ENCODE measurements at places on chromosomes 12 and 14.
A peak's percentile ranks its signal among the peaks of the same experiment; 100 is the strongest.

DNA sequence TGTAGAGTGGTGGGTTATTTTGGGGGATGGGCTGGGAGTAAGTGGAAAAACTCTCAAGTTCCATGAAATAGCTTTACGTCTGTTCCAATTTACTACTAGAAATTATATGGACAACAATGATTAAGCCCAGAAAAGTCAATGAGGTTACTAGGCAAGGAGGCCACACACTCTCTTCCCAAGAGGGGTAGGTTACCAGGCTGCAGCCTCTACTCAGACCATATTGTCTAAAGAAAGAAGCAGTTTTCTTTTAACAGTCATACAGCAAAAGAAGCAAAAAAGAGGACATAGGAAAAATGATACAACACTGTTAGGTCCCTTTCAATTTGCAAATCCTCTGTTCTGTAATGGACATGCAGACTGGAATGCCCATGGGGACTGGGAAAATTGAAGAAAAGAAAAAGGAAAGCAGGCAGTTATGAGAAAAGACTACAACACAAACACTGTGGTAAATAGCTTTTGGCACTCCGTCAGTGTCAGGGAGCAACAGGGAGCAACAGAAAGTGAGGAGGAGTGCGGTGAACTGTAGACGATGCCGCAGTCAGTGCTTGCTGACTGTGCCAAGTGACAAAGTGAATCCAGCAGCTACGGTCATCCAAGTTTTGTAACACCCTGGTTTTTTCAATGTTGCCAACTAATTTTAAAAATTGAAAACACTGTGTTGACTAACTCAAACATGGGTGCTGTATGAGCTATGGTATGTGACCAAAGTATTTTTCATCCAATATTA is 39.8 kb upstream of the HMGA2 start:
- H3K4me1 ChIP-seq: peaks cover 10% of the 10 kb centered on the region
- no peak overlapping the region for H3K4me3 ChIP-seq
- no peaks in the 10 kb centered on the region for H3K27me3 ChIP-seq
- no peak overlapping the region for H3K27ac ChIP-seq

DNA sequence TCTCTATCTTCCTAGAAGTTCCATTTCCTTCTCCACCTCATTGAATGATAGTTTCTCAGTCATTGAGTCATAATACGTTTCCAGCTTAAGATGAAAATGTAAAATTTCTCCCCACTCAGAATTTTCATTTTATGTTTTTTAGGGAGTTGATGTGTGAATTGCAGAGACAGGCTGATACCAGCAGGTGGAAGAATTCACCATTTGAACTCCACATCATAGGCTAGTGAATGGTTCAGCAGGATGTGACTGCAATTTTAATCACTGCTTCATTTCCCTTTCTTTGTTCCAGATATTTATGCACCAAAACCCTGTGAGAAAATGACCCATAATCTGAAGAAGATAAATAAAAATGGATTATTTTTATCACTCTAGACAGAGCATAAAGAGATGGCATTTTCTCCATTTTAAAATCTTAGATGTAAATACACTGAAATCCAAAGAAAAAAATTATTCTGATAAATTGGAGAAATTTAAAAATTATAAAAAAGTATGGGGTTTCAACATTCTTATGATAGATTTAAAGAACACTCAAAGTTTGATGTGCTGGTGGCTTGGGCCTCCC is 10.6 kb upstream of the PYGL start:
- peaks cover 24% of the 10 kb centered on the region for H3K4me1 ChIP-seq
- no peaks in the 10 kb centered on the region for H3K27me3 ChIP-seq
- H3K36me3 ChIP-seq: no peaks in the 10 kb centered on the region
- H3K4me3 ChIP-seq: peak overlapping the region; percentile 24

GRCh38 chr12:73659802-73660201 is 877.8 kb upstream of the ATXN7L3B start:
- H3K4me3 ChIP-seq: no peak overlapping the region
- no peaks in the 10 kb centered on the region for H3K27me3 ChIP-seq
- no peaks in the 10 kb centered on the region for H3K36me3 ChIP-seq
- no peak for DNase-seq
- no peak overlapping the region for H3K27ac ChIP-seq

- no peak overlapping the region for H3K27ac ChIP-seq
- DNase-seq: no peak
- H3K36me3 ChIP-seq: peaks cover 13% of the 10 kb centered on the region
- H3K4me3 ChIP-seq: no peak overlapping the region
- H3K4me1 ChIP-seq: peaks cover 10% of the 10 kb centered on the region
- peaks cover 21% of the 10 kb centered on the region for H3K27me3 ChIP-seq
Measured at GRCh38 chr14:101757839-101758211, 3.7 kb upstream of the PPP2R5C start.

DNA sequence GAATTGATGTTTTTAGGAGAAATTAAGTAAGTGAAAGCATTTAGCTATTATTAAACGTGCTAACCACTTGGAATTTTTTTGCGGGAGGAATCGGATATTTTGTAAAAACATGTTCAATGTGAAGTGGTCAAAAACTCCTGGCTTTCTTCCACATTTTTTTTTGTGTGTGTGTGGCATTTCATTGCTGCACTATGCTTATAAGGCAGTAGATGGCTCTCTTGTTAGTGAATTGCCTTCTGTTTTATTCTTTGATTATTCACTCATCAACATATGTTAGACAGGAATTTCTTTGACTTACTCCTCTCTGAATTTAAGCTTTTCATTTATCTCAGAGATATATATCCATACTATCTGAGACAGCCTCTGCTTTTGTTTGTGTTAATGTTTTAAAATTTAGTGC is 71.3 kb downstream of the DERA start:
- H3K27me3 ChIP-seq: no peaks in the 10 kb centered on the region
- peak; percentile 23 for DNase-seq
- peaks cover 13% of the 10 kb centered on the region for H3K4me1 ChIP-seq

DNA sequence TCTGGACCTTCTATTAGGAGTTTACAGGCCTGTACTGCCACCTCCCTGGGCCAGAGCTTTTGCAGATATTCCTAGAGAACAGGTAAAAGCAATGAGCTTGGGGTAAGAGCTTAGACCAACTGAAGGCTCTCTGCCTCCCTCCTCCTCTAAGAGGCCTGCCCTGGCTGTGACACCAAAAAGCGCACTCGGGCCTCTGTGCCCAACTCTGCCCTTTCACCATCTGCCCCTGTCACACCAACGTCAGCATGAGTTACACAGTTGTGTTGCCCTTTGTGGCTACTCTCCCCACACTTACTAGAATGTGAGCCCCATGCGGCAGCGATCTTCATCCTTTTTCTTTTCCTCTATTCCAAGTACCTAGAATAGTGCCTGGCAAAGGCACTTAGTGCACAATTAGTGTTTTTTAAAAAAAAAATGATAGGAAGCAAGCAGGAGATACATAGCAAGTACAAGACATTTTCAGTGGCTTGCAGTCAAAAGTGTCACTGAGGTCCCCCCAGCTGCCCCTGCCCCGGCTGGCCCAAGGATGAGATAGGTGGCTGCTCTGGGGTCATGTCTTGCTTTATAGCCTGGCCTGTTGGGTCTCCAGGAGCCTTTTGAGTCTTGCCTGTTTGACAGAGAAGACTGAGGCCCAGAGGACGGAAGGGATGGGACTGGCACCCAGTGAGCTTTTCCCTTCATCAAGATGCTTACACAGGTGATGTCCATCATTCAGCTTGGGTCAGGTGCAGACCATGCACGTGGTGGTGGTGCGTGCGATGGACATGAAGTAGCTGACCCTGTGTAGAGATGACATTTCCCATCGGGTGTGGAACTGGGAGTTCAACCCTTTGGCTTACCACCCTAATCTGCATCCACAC is 12.5 kb downstream of the CKB start:
- H3K36me3 ChIP-seq: peaks cover 70% of the 10 kb centered on the region
- peaks cover 19% of the 10 kb centered on the region for H3K4me1 ChIP-seq

Data from MCF 10A (cell line).